ENCODE measurements at places on chromosomes 7 and 10.

DNA sequence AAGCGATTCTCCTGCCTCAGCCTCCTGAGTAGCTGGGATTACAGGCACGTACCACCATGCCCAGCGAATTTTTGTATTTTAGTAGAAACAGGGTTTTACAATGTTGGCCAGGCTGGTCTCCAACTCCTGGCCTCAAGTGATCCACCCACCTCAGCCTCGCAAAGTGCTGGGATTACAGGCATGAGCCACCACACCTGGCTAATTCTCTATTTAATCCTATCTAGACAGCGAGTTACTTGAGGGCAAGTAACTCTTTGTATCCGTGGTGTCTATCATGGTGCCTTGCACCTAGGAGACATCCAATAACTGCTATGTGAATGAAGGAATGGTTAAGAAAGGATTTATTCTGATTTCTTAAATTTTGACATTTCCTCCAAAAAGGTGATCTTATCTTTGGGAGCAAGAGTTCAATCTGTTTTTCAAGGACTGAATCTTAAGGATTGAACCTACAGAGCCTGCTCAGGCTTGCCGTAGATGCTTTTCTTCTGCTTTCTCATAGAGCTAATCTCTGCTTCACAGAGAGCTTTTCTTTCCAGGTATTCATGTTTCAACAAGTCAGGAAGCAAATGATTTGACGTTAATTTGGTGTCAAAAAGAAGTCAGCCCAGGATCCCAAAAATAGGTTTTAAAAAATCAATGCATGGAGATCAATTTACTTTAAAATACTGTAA lies 101.6 kb downstream of the CUL2 start:
- DNase-seq, result no peak

DNA sequence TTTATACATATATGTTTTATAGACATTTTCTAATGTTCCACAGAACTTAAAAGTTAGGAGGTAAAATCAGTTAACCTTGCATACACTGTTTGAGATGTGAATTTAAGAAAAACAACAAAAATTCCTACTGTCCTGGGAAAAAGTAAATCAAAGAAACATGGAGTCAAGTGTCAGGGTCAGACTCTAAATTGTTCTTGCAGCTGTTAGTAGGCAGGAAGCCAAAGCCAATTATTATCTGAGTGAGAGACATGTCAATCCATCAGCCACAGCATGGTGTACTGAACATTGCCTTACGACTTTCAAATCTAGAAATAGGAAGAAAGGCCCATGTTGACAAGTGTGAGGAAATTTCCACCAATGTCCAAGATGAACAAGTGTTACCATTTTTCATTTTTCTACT lies 461.2 kb upstream of the MBL2 start:
- no peak for DNase-seq

- no peak for DNase-seq
Measured at GRCh38 chr7:82347808-82348207, 95.8 kb downstream of the CACNA2D1 start.

- DNase-seq, result peak; percentile 46
Measured at GRCh38 chr10:52488606-52489485, 174.8 kb downstream of the DKK1 start.

DNA sequence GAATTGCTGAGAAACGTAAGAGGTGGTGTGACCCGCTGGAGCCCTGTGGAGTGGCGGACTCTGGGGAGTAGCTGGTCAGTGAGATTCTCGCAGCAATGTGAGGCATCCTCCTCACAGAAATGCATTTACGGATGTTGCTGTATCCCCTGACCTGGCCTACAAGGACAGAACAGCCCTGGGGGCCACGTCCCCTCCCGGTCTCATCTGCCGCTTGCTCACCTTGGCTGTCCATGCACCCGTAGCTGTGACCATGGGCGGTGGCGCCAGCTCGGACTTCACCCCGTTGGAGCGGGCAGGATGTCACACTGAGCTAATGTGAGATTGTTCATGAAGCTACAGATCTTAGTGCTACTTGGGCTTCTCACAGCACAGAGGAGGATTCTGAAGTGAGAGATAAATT lies 193.8 kb downstream of the EBF3 start:
- DNase-seq, result no peak

DNA sequence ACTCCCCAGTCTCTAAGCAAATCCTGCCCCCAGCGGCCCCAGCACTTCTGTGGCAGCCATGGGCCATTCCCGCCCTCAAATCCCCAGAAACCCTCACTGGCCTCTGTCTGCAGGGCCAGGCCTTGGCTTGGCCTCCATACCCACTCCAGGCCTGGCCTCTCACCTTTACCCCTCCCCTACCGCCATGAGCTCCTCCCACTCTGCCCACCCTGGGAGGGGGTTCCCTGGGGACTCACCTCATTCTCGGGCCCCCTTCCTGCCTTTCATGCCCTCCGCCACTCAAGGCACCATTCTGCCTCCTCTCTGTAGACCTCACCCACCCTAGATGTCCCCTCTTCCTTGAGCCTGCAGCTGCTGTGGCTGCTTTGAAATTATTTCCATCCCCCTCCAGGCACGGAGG lies 41.0 kb downstream of the PRF1 start:
- DNase-seq, result no peak

DNA sequence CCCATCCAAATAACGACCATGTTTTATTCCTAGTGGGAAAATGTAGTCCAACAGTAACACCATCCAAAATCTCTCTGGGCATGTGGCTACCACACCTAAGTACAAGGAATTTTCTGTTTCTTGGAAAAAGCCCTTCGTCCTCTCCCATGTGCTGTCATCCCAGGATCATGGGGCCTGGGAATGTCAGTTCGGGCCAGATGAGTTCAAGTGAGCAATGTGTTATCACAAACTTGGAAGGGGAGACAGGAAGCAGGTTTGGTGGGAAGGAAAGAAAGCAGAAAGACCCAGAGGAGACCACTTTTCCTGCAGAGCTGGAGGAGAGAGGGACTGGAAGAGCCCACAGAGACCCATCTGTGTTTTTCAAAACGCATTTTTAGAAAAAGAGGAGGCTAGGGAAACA lies 110.8 kb downstream of the PLXNA4 start:
- no peak for DNase-seq

GRCh38 chr7:128091106-128091505 lies 59.9 kb upstream of the LRRC4 start:
- DNase-seq, result no peak

- no peak for DNase-seq
Measured at GRCh38 chr7:145957160-145957890, 159.3 kb upstream of the CNTNAP2 start.

DNA sequence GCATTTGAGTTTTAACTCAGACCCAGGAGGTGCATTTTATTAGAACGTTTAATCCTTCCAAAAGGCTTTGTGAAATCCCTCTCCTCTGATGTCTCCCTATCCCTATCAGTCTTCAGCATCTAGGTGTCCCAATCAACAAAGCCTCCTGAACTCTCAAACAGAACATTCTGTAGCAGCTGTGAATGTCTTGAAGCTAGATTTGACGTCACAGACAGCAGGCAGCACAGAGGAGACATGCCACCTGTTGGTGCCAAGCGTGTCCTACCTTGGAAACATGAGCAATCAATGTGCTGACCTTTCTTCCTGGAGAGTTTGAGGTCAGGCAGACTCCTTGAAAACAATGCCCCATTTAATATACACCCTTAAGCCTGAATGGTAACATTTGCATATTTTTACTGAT lies 125.5 kb downstream of the RNLS start:
- no peak for DNase-seq

GRCh38 chr7:22864301-22864700 lies 41.7 kb upstream of the TOMM7 start:
- no peak for DNase-seq

DNA sequence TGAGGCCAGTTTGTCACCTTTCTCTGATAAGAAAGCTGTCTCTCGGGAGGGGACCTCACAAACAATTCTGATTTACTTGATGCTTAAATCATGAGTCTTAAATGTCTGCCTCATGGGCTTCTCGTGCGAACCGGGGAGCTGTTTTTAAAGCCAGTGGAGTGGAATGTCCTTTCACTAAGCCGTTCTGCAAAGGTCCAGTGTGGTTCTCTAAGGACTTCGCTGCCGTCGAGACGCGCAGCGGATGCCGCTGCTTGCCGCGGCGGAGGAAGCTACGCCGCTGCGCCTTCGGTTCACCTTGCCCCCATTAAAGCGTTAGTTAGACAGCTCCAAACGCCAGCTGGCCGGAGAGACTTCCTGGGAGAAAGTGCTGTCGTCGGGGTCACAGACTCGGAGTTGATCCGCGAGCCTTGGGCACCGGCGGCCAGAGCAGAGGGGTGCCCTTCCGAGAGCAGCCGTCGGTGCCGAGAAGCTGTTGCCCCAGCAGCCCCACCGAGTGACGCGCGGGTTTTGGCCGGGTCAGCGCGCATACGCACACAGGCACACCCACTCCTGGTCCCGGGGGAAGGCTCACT lies 1.3 kb upstream of the HMX3 start:
- no peak for DNase-seq

DNA sequence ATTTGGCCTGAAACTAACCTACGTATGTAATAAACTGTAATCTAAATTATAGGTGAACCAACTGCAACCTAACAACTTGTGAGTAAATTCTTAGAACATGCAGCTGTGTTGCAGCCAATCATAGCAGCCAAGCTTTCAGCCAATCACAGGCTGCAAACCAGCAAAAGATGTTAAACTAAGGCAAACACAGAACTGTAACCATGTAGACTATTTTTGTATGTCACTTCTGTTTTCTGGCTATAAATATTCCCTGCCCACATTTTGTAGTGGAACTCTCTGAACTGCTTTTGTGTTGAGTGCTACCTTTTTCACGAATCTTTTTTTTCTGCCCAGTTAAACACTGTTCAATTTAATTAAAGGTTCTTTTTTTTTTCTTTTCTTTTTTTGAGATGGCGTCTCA lies 28.2 kb upstream of the ZPBP start:
- DNase-seq, result no peak

- DNase-seq, result no peak
Measured at GRCh38 chr10:92729886-92730285, 40.1 kb downstream of the HHEX start.

GRCh38 chr10:73857446-73857845 lies 16.9 kb downstream of the CAMK2G start:
- peak; percentile 80 for DNase-seq

DNA sequence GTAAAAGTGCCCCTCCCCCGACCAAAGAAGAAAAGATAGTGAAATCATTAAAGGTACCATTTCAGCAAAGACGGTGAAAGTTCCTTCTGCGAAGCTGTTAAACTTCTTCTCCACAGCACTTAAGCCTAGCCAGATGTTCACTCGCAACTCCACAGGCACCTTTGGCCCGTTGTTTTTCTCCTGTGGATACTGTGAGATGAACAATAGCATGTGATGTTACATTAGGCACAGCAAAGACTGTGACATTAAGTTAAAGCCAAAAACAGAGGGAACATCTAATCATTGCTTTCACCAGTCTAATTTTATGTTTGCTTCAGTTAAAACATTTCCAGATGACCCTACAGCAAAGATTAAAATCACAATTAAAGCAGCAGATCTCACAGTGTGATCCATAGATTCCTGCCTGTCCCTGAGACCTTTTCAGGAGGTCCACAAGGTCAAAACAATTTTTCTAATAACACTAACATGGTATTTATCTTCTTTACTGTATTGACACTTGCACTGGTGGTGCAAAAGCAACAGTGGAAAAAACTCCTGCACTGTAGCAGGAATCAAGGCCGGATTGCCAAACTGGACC lies 112.5 kb downstream of the MYOF start:
- DNase-seq, result no peak

GRCh38 chr10:59285073-59285472 lies 77.3 kb downstream of the FAM13C start:
- no peak for DNase-seq

DNA sequence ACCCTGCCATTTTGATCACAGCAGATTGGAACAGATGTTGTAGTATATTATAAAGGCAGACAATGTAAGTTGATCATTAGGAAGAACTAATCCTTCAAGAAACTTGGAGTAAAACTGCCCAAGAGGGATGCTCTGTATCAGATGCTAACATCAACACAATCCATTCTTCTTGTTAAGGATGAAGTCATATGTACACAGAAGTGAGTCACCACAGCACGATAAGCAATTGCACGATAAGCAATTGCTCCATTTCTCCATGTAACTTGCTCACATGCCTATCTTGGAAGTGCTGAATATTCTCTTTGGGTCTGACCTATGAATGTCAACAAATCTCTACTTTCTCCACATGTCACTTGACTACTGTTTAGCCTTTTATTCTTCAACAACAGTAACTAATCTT lies 41.5 kb upstream of the DMTF1 start:
- peak; percentile 4 for DNase-seq

DNA sequence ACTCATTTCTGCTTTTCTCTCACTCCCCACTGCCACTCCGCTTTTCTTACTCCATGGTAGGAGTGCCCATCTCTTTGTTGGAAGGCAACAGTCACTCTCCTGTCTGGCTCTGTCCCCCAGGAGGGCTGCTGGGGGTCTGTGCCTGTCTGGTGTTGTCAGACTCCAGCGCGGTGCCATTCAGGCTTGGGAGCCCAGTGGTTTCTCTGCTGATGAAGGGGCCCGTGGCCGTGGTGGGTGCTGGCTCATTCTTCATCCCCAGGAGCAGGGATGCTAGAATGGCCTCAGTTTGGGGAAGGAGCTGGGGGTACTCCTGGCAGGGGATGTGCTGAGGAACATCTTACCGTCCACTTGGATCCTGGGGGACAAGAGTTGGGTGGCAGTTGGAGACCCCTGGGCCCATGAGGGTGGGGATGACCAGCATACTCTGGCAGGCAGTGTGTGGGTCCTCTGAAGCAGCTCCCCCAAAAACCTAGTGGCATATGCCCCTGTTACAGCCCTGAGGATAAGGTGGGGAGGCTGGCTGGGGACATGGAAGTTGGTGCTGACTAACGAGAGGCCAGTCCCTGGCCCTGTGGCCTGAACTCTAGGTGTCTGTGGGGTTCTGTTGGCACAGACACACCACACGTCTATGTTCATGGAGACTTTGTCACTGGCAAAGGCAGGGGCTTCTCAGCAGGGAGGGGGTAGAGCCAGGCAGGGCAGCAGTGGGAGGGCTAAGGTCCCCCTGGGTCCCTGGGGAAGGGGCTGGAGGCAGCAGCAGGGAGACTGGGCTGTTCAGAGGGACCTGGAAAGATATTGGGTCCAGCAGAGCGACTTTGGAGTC lies 102.8 kb upstream of the RET start:
- no peak for DNase-seq

- peak; percentile 82 for DNase-seq
Measured at GRCh38 chr7:156456503-156457115, 184.0 kb upstream of the RNF32 start.

DNA sequence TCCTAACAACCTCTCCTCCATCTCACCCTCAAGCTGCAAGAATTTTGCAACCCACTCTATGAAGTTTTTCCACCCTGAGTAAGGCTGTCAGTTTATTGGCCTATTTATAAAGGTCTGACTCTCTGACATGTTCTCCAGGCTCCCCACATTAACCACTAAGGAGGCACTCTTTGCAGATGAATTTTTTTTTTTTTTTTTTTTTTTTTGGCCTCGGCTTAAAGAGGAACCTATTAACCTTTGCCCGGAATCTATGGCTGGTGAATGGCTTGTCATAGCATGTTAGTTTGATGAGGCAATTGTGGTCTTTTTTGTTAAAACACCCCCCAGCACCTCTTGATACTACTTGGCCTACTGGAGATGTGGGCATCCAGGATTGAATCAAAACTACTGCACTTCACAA lies 57.1 kb downstream of the TBXAS1 start:
- DNase-seq, result no peak

Data from kidney tubule cell (primary cell).